Activated naive CD8-positive, alpha-beta T cell treated with anti-CD3 and anti-CD28 coated beads, Interleukin-2, amount 50 U/mL, for 16 hours (primary cell): ENCODE measurements at places on chromosomes 1 and 21.

GRCh38 chr1:16391411-16391810 is 24.4 kb downstream of the SZRD1 start:
- no peak for DNase-seq

DNA sequence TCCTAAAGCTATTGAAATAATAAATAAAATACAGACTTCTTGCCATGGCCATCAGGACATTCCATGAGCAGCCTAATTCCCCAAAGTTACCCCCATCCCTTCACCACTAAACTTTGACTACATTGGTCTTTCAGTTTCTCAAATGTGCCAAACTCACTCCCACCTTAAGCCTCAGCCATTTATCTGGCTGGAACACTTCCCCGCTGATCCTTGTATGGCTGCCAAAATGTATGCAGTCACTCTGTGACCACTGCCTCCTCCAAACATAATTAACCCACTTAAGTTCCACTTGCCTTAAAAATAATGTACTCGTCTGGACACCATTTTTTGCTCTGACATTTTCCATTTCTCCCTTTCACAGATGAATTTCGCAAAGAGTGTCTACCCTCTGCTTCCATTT is 407.4 kb downstream of the NTNG1 start:
- no peak for DNase-seq

GRCh38 chr1:22712502-22713271 is 2.0 kb downstream of the EPHB2 start:
- no peak for DNase-seq

GRCh38 chr21:39527664-39528381 is 76.1 kb downstream of the SH3BGR start:
- no peak for DNase-seq

DNA sequence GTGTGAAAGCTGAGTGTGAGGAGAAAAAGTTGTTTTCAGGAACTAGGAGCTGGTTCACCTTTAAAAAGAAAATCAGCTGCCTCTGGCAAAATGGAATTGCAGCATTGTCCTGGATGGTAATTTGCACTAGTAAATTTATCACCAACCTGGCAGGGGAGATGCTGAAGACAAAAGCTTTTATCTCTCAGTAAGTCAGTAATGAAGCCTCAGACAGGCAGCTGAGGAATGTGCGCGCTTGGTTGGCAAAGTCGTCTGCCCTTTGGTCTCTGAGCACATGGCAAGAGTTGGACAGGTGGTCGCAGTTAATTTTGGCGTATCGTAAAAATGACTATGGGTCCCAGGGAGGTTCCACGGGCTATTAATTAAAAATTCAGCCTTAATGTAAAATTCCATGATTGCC is 131.9 kb downstream of the BACH1 start:
- no peak for DNase-seq

DNA sequence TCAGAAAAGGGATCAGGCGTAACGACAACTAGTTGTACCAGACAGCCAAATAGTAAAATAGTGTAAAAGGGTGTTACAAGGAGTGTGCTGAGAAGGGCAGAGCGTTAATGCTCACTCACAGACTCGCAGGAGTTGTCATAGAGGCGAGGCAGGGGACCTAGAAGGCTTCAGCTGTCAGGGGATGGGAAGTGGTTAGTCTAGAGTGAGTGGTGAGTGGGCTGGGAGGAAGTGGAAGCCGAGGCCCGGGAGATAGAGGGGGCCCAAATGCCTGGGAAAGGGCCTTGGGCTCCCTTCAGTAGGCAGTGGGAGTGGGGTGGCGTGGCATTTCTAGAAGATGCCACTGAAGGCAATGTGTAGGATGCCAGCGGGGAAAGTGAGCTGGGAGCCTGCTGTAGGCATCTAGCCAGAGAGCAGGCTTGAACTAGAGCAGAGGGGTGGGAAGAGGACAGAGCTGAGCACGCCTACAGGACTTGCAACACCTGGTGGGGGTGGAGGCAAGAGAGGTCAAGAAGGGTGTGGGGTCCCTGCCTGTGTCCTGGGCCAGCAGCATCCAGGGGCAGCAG is 10.3 kb downstream of the SLC6A17 start:
- DNase-seq = no peak

DNA sequence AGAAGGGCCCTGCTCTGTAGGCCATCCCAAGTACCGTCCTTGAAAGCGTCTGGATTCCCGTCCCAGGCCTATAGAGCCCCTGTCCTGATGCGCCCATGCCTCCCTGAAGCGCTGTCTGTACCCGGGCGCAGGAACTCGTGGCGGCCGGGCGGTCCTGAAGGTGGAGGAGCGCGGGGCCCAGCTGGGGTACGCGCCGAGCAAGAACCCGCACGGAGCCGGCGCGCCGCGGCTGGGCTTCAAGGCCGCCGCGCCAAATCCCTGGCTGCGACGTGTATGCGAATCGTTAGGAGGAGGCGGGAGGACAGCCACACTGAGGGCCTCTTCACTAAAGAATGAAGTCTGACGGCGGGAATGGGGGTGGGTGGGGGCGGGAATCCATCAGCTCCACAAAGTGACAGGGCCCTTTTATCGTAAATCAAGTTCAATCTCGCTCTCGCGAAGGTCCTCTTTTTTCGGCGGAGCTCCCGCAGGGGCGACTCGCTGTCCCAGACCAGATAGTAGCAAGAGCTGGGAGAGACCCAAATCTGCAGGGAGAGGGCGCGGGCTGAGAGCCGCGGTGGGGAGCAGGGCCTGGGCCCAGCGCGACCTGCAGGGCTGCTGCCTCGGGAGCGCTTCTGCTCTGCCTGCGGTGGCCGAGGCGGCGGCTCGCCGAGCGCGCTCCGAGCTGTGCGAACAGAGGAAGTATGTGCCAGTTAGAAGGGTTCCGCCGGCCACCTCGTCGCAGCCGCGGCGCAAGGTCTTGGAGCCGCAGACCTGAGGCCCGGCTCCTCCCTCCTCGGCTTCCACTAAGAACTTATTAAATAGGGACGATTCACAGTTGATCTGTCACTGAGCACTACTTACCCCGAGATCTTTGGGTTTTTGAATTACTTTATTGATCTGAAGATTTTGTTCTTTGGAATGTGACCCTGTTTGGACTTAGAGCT is 10.4 kb downstream of the BARHL2 start:
- no peak for DNase-seq
